ENCODE measurements at places on chromosomes 16 and 17.

DNA sequence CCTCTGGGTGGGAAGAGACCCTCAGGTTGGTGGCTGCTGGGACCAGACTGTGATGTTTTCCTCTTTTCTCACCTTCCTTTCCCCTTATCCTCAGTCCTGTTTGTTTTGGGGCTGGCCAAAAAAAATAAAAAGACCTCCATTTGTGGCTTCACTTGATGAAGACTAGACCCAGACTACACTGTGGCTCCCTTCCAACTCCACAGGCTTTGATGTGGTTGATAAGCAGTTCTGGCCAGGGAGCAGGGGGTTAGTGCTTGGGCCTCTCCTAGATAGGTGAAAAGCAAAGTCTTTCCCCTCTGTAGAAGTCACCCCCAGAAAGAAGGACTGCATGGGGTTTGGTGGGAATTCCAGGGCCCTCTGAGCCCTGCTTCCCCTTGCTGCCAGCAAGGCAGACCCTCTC lies 11.2 kb upstream of the ADAM11 start:
- no peak for DNase-seq

GRCh38 chr17:9890124-9890523 lies 14.9 kb downstream of the RCVRN start:
- no peak for DNase-seq

GRCh38 chr16:70738083-70738977 lies 52.5 kb upstream of the MTSS2 start:
- DNase-seq, result no peak

- DNase-seq, result no peak
Observed at GRCh38 chr16:82344157-82344556, 174.1 kb upstream of the MPHOSPH6 start.

GRCh38 chr17:58268326-58268725 lies 12.4 kb downstream of the MPO start:
- DNase-seq, result no peak

GRCh38 chr16:53094013-53094630 lies 39.3 kb downstream of the CHD9 start:
- DNase-seq, result no peak

GRCh38 chr17:47254403-47254943 lies 846 bp downstream of the ITGB3 start:
- DNase-seq, result no peak

- DNase-seq, result no peak
Observed at GRCh38 chr17:33028778-33029177, 37.1 kb downstream of the SPACA3 start.
